ENCODE measurements at places on chromosomes 7 and 10.

DNA sequence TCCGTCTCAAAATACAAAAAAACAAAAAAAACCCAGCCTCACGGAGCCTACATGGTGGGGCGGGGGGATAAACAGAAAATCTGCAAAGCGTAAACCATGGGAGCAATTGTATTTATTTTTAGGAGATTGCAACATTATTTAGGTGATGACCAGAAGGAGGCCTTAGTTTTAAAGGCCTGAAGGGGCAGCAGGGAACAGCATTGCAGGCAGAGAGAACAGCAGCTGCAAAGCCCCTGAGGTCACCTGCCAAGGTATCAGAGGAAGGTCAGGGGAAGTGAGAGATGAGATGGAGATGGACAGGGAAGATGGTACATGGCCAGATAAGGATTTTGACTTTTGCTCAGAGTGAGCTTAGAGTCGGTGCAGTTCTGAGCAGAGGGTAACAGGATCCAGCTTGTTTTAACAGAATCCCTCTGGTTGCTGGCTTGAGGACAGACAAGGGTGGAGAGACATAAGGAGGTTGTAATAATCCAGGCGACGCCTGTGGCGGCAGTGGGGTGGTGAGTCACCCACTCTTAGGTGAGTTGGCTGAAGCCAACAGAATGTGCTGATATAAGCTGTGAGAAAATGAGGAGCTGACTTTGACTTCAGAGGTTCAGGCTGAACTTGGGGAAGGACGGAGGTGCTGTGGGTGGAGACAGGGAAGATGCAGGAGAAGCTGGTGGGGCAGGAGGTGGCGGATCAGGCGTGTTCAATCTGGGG, 82.3 kb upstream of the GTF2I start:
- DNase-seq, result no peak

- DNase-seq, result no peak
These were observed 513 bp downstream of the ODAD2 start for GRCh38 chr10:27998178-27998953.

DNA sequence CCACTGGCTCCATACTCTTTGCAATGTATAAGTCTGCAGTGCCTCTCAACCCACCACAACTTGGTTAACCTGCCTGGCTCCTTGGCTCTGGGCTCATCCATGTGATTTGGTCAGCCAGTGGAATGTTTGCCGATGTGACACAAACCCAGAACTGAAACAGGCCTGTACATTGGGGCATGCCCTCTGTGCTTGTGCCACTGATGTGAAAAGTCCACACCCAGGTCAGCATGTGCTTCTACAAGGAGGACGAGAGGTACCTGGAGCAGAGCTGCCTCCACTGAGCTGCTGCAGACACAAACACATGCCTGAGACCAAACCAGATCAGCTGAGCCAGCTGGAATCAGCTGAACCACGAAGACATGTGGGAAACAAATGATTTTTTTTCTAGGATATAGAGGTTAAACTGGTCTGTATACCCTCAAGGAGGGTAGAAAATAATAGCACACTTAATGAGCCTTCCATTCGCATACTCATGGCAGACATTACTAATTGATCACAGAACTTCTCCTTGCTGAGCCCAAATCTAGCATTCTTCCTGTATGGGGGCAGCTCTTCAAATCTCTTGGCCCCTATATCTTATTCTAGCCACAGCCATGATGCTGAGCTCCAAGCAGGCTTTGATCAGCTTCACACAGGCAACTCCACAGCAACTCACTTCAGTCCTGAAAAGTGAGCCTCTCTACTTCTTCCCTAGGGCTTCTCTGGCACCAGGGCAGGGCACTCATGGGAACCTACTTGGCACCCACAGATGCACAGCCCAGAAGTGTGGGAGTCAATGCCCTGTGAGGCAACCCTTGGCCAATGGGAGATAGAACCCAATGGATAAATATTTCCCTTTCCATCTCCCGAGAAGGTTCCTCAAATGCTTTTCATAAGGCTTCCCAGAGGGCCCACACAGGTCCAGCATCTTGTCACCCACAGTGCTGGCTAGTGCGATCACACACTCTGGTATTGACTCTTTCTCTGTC, 18.6 kb downstream of the PYROXD2 start:
- no peak for DNase-seq

DNA sequence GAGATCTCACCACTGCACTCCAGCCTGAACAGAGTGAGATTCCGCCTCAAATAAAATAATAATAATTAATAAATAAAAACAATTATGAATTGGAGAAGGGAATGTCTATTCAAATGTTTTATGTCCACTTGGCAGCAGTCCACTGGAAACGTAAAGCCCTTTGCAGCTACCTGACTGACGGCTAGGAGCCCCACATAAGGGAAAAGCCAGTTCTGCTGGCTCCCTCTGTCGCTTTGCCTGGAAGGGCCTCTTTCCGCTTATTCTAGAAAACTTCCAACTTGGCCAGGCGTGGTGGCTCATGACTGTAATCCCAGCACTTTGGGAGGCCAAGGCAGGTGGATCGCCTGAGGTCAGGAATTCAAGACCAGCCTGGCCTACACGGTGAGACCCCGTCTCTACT, 6.1 kb upstream of the TNS3 start:
- DNase-seq, result peak; percentile 22

DNA sequence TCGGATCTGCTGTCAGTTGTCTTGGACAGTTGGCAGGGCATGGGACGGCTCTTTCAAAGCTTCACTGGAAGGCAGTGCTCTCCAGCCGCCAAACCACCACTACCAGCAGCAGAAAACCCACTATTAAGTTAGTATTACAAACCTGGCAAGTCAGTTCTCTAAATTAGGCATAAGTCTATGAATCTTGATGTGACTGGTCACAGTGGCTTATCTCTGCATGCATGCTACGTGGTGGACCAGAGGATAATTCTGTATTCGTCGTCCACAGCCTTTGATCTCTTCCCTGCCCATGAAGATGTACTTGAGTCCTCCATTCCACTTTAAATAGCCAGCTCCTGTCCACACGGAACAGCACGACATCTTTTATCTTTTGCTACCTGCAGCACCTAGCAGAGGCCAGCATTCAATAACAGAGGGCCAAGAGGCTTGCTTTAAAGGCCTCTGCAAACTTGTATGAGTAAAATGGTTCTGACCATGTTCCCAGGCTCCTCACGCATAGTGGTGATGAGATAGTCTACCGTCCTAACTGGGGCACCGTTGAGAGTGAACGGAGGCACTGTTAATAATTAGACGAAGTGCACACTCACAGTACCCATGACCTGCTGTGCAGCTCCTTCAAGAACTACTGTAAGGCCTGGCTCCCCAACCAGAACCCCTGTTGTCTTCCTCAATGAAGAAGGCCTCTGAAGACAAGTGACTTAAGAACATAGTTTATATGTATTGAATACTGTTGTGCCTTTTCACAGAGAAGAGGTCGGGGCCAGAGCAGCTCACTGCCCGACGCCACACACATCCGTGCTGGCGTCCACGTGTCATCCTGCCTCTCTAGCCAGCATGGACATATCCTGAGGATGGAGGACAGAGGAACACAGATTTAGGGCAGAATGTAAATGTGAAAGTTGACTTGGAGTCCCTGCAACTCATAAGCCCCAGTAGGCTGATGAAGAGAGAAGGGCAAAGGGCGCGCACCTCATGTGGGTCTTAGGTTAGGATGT, 1.0 kb downstream of the GPR146 start:
- no peak for DNase-seq

GRCh38 chr10:59077855-59078254, 98.6 kb upstream of the PHYHIPL start:
- DNase-seq, result no peak

- DNase-seq, result no peak
These were observed 39.4 kb upstream of the CHCHD3 start for GRCh38 chr7:133121175-133121844.

DNA sequence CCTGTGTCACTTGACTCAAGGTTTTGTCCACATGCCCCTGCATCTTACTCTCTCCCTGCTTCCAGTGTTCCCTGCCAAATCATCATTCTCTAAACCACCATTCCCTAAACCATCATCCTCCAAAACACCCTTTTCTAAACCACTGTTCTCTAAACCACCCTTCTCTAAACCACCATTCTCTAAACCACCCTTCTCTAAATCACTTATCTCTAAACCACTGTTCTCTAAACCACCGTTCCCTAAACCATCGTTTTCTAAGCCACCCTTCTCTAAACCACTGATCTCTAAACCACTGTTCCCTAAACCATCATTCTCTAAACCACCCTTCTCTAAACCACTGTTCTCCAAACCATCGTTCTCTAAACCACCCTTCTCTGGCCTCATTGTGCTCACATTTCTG, 142.1 kb downstream of the CXCL12 start:
- DNase-seq, result no peak

- DNase-seq, result peak; percentile 27
These were observed 38.1 kb downstream of the CFAP46 start for GRCh38 chr10:132904181-132904813.

DNA sequence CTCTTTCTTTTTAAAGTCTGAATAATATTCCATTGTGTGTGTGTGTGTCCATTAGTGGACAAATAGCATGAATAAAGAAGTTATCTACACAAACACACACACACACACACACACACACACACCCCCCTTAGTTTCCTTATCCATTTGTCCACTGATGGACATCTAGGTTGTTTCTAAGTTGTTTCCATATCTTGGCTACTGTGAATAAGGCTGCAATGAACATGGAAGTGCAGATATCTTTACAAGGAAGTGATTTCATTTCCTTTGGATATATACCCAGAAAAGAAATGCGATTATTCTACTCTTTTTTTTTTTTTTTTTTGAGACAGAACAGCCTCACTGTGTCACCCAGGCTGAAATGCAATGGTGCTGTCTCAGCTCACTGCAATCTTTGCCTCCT, 113.5 kb downstream of the MBL2 start:
- no peak for DNase-seq

DNA sequence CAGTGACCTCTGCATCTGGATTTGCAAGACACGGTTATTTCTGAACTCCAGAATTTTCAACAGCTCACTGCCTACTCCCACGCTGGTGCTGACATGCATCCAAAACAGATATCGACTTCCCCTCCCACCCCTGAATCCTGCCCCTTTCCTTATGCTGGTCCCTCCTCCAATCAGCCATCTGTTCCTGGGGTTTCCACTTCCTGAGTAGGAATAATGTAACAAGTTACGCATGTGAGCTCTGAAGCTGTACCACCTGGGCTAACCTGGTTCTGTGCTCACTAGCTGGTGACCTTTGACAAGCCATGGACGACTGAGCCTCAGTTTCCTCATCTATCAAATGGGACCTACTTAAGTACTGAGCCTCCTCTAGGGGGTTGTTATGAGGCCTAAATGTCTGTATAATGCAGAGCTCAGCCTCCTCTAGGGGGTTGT, 1.7 kb upstream of the NCAPG2 start:
- peak; percentile 60 for DNase-seq

GRCh38 chr7:80764132-80764531, 125.7 kb downstream of the CD36 start:
- peak; percentile 79 for DNase-seq

GRCh38 chr7:114785496-114785895, 136.4 kb upstream of the MDFIC start:
- no peak for DNase-seq

GRCh38 chr10:14172336-14172950, 158.3 kb downstream of the FRMD4A start:
- DNase-seq, result peak; percentile 82

GRCh38 chr7:99733448-99733847, 1.5 kb downstream of the CYP3A7 start:
- DNase-seq, result no peak

DNA sequence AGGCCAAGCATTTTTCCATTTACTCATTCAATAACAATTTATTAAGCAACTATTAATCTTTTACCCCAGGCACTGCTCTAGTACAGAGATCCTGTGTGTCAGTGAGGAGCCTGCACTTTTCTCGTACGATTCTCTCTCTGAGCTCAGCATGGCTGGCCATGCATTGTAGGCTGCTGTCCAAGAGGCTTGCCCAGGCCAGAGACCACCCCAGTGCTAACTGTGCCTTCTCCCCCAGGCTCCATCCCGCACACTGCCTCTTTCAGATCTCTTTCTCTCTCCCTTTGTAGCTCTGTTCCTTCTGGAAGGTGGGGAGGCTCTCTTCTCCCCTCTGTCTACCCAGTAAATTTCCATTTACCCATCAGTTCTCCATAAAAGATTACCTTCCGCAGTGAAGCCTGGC, 101.0 kb upstream of the IKZF1 start:
- no peak for DNase-seq

DNA sequence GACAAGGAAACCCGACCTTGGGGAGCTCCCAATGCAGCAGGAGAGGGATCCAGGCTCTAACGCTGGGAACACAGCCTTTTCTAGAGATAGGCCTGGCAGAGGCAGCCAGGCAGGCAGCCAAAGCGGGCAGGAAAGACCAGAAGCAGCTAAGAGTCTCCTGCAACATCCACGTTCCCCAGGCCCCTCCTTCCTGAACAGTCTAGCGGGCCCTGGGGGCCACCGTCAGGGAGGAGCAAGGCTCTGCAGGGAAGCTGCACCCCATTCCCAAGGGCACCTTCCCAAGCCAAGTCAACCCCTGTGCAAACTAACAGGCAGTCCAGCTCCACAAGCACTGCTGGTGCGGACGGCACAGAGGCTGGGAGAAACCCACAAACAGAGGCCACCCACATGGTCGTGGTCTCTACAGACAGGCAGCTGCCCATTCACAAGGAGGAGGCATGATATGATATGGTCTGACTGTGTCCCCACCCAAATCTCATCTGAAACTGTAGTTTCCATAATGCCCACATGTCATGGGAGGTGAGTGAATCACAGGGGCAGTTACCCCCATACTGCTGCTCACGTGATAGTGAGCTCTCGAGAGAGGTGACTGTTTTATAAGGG, 115.7 kb downstream of the MAD1L1 start:
- DNase-seq, result peak; percentile 20

GRCh38 chr10:91838199-91838598, 40.0 kb downstream of the TNKS2 start:
- peak; percentile 0 for DNase-seq

DNA sequence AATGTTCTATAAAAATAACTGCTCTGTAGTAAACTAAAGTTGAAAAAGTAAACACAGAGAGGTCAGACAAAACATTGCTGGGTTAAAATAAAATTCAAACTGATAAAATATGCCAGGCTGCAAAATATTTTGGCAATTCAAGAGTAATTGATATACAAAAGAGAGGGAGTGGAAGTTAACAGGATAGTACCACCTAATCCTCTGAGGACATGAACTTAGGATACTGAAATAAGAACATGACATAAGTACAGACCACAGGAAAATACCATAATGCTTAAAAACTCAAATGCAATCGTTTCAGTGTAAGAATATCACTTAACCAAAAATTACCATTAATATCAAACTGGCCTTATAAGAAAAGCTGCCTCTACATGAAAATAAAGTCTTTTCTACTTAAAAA, 37.6 kb upstream of the GPR22 start:
- DNase-seq, result no peak

GRCh38 chr10:111475720-111476119, 398.9 kb downstream of the ADRA2A start:
- DNase-seq, result no peak

DNA sequence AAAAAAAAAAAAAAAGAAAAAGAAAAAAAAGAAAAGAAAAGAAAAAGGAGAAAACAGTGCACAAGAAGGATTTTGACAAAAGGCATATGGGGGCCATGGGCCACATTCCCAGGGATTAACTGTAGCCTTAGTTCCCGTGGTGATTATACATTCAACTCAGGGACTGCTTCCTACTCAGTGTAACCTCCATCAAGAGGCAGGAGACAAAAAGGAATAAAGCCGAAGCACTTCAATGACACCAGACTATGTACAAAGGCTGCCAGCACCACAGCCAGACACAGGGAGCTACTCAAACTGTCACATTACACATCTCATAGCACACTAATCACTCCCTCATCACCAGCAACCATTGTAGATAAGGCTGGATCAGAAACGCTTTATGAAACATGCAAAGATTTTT, 5.1 kb upstream of the PMPCB start:
- no peak for DNase-seq

Measured in NCI-H69 (cell line).